ENCODE measurements at places on chromosomes 1 and 21.

DNA sequence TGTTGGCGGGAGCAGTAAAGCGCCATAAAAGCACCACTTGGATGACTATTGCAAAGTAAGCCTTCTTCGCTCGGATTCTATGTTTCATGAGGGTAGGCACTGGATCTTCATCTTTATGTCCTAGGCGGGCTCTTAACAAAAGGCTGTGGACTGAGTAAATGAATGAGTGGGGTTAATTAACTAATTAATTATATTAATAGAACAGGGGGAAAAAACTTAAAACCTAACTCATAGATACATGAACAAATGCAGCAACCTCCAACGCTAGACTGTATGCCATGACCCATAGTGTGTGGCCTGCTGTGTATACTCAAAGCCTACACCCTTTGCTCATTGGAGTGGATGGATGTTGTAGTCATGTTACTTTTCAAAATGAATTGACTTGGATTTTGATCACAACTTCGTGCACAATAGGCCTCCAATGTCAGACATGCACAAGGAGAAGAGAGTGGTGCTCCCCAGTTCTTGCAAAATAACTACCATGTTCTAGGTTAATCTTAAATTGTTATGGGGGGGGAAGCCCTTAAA, 417 bp upstream of the GFI1 start:
- no peak for DNase-seq

DNA sequence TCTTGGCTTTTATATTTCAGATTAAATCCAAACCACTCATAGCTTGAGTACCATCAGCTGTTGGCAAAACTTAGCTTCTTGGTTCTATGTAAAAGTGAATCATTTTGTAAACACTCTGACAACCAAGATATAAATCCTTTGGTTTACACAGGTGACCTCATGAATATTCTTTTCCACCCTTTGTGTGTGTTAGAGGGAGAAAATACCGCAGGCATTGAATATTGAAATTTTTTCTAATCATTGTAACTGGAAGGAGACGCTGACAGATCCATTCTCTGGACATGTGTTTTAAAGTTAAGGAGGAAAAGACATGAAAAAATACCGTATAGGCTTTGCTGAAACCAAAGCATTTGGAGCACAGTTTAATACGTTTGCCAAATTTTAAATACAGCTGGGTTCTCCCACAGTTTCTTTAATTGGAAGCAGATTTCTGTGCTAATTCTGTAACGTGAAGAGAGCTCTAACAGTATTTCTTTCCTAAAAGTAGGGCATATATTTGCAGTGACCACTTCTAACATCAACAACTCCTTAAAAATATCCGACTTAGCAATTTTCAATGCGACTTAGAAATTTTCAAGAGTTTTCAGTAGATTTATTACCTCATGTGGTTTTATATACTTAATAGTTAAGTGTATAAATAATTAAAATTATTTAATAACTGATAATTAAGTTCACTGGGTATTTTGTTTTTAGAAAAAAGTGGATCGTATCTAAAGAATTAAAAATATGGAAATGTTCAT, 388.2 kb downstream of the USP25 start:
- DNase-seq, result no peak

GRCh38 chr1:151060007-151060656, at the start of gene MLLT11:
TSS of gene MLLT11 (plus strand) at chr1:151060397. CDS start at chr1:151067225, 6,828 bp downstream.
- DNase-seq, result no peak

DNA sequence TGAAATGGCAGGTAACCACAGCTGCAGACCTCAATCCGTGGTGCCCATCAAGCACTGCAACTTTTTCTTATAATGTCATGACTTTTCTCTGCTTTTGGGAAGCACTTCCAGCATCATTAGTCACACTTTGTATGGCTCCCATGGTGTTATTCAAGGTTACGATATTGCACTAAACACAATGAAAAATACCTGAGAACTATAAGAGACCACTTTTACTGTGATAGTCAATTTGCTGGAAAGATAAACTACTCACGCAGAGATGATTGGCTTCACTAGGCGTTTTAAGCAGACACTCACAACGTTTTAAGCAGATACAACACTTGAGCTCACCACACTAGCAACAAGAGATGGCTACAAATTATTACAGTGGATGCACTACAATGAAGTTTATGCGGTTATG, 103.2 kb upstream of the CHRM3 start:
- DNase-seq, result no peak

DNA sequence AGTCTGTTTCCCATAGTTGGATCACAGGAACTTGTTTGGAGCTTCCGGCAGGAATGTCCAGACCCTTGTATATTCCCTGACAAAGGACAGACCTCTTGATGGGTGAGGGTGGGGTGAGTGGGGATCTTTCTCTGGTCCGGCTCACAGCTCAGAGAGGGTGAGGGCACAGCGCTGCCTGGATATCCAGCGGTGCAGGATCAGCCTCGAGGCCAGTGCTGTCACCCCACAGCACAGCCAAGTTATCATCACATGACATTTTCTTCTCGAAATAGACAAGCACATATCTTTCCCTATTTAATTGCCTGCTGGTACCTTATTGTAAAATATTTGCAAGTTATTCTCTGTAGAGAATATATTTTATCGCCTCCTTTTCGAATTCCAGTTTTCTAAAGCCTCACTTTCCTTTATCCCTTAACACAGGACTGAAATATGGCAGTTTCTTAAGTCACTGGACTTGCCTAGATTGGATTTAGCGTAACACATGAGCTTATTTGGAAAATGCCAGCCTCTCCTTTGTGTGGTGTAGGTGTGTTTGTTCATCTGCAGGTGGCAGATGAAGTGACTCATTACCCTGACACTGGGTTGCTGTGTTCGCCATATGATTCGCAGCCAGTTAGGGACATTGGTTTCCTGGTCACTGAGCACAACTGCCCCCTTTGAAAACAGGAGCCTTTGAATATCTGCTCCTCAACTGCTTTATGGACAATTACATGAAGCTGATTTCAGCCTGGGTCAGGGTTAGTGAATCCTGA, 21.4 kb downstream of the CLIC6 start:
- DNase-seq, result no peak

DNA sequence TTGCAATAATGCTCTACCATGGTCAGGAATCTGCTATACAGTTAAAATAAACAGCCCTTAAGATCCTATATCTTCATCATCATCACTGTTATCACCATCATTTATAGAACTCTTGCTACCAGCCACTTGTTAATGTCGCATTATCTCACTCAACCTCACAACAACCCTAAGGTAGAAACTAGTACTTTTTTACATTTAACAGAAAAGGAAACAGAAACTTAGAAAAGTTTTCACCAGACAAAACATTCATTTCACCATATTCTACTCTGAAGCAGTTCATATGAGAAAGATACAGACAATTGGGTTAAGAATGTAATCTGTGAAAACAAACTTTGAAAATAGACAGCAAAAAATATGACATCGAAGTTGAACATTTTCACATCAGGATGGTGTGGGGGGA, 262.6 kb downstream of the ATG4C start:
- DNase-seq, result no peak

DNA sequence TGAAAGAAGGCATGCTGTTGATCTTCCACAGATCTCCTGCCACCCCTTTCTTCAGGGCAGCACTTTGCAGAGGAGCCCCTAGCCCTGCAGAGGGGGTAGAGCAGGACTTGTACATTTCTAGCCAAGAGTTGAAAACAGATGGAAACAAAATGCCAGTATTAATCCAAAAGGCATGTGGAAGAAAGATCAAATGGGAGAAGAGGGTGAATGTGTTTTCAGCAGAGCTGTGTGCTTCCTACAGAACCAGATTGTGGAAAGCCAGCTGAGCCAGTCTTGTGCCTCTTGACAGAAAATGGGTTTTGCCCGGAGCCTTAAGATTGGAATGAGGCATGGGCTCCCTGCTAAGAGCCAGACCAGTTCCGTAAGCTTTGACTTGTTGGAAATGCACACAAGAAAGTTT, 105.2 kb upstream of the TSPAN2 start:
- DNase-seq, result no peak

DNA sequence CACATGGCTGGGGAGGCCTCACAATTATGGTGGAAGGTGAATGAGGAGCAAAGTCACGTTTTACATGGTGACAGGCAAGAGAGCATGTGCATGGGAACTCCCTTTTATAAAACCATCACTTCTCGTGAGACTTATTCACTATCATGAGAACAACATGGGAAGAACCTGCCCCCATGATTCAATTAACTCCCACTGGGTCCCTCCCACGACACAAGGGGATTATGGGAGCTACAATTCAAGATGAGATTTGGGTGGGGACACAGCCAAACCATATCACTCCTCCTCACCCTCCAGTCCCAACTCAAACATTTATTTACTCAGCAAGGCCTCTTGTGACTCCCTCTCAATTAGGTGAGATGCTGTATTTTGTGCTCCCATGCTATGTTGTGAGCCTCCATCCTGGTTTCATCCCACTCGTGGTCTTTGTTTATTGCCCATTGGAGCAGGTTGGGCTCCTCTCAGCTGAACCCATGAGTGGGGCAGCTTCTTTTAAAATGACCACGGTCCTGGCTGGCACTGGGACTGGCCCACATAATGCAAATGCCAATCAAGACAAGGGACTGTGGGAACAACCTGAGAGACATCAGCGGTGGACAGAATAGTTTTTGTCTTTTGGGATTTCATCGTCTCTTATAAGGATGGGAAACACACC, 28.8 kb downstream of the IRF2BP2 start:
- DNase-seq, result no peak

GRCh38 chr21:33909756-33910155, 5.8 kb downstream of the ATP5PO start:
- no peak for DNase-seq

GRCh38 chr21:26766826-26767325, 78.3 kb downstream of the ADAMTS1 start:
- DNase-seq, result no peak

DNA sequence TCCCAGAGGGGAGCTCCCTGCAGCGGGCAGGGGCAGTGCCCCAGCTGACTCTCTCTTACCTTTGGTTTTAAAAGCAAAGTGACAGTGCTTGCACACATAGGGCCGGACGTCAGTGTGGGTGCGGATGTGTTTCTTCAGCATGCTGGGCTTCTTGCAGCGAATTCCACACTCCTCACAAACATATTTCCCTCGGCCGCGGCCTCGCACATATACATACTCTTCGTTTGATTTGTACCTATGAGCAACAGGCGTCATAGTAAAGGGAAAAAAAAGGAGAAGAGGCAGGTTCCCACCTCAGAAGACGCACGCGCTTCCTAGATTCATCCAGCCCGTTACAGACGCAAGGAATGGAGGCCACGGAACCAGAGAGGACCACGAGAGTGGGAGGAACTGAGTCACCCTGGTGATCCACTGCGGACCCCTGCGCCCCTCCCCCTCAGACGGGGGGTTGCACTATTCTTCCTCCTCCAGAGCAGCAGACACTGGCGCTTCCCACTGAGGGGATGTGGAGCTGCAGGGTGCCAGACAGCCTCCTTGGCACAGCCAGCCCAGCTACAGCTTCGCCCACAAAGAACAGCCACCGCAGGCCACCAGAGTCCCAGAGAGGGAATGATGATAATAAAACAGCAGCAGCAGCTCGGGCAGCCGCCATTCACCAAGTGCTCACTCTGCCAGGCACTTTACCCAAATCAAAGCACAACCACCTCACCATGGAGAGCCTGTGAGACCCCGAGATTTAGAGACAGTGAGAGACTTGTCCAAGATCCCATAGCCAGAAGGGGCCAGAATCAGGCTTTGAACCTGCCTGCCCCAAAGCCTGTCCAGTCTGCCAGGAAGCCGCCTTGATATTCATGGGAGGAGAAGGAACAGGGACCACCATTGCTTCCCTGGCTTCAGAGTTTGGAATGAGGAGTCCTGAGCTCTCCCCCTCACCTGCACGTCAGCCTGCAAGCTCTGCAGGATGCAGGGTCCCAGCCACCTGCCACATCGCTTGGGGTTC, 40.5 kb upstream of the EDN2 start:
- DNase-seq, result no peak

- DNase-seq, result no peak
Observed at GRCh38 chr1:89844860-89845259, 24.0 kb downstream of the LRRC8D start.

DNA sequence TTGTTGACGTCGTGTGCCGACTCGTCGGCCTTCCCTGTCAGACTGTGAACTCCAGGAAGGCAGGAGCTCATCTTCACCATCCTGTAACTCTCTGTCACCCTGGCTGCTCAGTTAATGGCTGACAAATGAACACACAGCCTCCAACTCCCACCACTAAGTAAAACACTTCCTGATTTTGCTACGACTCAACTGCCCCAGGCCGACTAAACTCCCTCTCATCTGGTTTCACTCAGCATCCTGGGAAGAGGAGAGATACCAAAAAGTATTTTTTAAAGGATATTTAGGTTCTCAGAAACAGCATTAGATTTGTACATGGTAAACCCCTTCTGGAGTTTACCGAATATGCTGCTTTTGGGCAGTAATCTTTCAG, 18.2 kb upstream of the LHX4 start:
- DNase-seq, result no peak

GRCh38 chr1:118984722-118985639, 3.2 kb downstream of the TBX15 start:
- DNase-seq, result no peak

DNA sequence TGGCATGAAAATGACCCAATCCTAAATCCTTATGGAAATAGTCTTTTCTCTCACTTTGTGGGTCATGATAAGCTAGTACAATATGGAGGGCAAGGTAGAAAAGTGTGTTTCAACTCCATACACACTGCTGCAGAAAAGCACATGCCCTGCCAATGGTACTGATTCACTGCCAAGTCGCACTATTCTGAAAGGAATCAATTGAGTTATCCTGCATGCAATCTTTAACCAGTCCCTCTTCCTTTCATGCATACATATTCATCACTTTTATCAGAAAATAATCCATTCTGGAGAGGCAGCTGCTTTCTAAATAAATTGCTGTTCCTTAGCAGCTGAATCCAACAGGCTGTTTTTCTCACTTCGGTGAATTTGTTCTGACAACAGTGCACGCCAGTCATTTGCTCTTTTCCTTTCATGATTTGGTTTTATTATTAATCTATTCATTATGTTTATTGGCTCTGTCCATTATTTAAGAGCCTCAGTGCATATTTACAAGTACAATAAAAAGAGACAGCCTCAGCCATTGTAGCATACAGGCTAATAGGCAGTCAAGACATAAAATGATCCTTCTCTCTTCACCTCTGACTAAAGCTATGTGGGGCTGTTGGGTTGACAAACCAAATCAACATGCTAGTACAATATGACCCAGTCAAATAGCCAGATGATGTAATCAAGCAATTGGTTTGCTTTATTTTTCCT, 108.8 kb downstream of the CHD1L start:
- no peak for DNase-seq

DNA sequence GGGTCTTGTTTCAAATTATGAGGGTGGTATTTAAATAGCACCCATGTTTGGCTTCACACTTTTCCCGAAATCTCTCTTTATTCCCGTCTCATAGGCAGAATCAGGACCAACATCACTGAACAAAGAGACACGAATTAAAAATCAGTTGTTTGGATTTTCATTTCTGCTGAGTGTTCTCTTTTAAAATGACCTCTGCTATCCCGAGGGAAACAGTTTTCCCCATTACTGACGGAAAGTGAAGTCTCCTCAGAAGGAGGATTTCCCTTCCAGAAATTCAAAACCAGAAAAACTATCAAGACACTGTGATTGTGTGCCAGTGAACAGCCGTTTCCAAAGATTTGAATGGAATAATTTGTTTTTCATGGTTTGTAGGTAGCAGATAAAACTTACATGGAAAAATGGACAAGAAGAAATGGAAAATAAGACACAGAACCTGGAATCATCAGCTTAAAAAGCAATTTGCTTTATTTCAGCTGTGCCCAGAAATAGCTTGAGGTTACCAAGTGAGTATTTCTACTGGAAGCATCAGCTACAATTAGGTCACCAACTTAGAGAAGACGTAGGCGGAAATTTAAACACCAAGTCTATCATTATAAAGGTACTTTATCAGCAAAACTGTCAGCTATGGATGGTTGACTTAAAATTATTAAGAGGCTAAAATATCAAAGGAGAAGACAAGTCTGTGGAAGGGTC, 68.5 kb downstream of the RUNX1 start:
- DNase-seq, result no peak

- DNase-seq, result no peak
Observed at GRCh38 chr1:11462224-11462923, 16.6 kb upstream of the DISP3 start.

Measured in activated CD4-positive, CD25-positive, alpha-beta regulatory T cell (primary cell).